ENCODE measurements at places on chromosomes 1 and 21.
A peak's percentile ranks its signal among the peaks of the same experiment; 100 is the strongest.

DNA sequence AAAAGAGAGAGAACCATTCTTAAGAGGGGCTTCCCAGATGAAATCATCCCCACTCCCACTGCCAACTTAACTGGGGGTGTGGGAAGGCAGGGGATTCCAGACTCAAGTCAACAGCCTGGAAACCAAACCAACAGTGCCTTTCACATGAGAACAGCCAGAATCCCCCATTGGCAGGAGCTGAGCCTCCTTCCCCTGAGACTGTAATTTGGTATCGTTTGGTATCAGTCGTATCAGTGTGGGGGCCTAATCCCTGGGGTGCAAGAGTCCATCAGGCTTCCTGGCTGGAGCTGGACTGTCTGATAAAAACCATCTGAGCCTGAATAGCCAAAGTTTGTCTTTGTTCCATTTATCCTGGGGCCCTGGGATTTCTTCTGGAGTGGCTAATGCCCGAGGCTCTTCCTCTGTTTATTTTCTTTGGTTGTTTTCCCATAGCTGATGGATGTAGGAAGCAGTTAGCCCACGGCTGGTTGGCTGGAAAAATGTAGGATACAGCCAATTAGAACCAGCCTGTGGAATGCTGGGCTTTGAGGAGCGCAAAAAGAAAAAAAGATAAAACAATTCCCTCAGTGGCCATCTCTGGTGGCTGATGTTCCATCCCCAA is 84.6 kb downstream of the LAMC2 start:
- DNase-seq: no peak

- DNase-seq: no peak
Measured at GRCh38 chr1:29094954-29095353, 28.7 kb downstream of the TMEM200B start.

DNA sequence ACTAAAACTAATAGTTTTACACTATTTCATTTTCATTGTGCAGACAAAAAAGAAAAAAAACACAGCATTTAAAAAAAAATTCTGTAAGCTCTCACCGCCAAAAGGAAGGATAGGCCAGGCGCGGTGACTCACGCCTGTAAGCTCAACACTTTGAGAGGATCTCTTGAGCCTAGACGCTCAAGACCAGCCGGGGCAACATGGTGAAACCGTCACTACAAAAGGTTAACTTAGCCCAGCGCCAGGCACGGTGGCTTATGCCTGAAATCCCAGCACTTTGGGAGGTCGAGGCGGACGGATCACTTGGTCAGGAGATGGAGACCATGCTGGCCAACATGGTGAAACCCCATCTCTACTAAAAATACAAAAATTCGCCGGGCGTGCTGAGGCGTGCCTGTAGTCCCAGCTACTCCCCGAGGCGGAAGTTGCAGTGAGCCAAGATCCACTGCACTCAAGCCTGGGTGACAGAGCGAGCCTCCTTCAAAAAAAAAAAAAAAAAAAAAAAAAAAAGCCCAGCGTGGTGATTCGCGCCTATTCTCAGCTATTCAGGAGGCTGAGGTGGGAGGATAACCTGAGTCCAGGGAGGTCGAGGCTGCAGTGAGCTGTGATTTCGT is 14.3 kb upstream of the SPEN start:
- DNase-seq: peak; percentile 85

DNA sequence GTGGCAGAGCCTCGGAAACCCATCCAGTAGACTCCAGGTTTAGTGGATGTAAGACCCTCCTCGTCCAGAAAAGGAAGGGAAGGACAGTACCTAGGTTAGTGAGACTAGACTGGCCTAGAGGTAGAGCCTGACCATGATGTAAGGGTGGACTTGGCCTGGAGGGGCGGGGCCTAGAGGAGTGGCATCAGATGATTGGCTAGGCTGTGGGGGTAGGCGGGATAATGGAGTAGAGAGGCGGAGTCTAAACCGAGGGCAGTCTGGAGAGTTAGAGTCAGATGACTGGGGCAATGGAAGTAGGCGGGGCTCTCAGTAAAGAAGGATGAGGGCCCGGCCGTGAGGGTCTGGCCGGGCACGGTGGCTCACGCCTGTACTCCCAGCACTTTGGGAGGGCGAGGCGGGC is 70.1 kb downstream of the EPHB2 start:
- no peak for DNase-seq

DNA sequence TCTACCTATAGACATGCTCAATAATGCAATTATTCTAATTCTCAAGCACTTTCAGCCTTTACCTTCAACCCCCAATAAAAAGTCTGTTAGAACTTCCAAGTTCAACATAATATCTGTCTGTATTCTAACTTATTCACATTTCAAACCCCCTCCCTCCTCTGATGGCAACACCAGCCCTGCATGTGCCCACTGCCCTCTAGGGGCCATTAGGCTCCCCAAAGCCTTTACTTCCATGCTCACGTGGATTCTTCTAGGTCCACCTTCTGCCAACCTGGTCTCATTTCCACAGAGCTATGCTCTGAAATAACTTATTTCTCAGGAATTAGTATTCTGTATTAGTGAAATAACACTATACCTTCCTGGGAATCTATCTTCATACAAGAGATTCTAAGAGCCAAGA is 22.2 kb upstream of the KPRP start:
- no peak for DNase-seq

- DNase-seq: peak; percentile 99
Measured at GRCh38 chr1:206012086-206012859, 9.1 kb upstream of the RAB7B start.

GRCh38 chr21:29157080-29157479 is 26.6 kb downstream of the MAP3K7CL start:
- DNase-seq: peak; percentile 80

DNA sequence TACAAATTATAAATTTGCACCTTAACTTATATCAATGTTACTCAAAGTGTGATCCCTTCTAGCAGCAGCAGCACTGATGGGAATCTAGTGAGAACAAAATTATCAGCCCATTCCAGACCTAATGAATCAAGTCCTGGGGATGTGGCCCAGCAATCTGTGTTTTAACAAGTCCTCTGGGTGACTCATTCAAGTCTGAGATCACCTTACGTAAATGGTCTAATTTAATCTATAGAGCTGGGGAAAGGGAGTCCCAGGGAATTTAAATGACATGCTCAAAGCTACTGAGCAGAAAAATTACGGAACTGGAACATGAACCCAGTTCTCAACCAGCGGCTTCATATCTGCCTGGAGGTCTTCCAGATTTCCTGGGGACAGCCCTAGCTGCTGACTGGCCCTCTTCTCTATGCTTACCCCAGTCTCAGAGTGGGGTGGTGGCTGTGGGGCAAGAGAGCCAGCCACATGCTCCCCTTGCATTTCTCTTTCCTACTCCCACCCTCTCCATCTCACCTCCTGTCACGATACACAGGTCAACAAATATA is 220.0 kb downstream of the TM2D1 start:
- DNase-seq: peak; percentile 30

DNA sequence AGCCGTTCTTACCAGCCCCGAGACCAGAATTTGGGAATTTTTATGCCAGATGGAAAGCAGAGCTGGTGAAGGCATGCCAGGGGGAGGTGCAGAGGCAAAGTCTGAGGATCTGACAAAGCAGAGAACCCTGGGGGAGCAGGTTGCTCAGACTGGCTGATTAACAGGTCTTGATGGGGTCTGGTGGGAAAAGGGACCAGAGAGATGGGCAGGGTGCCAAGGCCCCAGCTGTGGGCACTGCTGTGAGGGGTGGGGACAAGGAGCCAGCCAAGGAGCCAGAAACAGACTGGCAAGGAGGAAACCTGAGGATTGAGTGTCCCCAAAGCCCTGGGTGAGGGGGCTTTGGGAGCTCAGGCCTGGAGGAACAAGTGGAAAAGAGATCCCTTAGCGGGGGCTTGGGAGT is 21.4 kb downstream of the RPS6KA1 start:
- no peak for DNase-seq

- DNase-seq: no peak
Measured at GRCh38 chr21:40610345-40610744, 236.6 kb downstream of the DSCAM start.

- DNase-seq: no peak
Measured at GRCh38 chr1:54112705-54113368, 40.0 kb downstream of the CDCP2 start.

GRCh38 chr1:246532519-246532918 is 25.4 kb upstream of the SMYD3 start:
- no peak for DNase-seq

DNA sequence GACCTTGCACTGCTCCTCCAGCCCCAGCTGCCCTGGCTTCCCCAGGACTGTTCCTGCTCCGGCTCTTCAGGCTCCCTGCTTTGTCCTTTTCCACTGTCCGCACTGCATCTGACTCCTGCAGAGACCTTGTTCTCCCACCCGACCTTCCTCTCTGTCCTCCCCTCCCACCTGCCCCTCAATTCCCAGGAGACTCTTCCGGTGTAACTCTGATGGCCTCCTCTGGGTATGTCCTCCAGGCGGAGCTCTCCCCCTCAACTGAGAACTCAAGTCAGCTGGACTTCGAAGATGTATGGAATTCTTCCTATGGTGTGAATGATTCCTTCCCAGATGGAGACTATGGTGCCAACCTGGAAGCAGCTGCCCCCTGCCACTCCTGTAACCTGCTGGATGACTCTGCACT is 550 bp downstream of the ACKR1 start:
- no peak for DNase-seq

DNA sequence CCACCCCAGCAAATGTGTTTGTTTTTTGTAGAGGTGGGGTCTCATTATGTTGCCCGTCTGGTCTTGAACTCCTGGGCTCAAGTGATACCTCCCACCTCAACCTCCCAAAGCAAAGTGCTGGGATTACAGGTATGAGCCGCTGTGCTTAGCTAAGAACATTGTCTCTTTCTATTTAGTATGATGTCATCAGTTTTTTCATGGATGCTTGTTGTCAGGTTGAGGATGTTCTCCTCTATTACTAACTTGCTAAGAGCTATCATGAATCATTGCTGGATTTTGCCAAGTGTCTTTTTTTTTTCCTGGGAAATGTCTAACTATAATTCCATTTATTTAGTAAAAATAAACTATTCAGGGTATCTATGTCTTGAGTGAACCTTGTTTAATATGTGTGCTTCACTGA is 19.0 kb upstream of the MPC2 start:
- no peak for DNase-seq

GRCh38 chr1:39091845-39092645 is 65.9 kb downstream of the NDUFS5 start:
- DNase-seq: peak; percentile 63

GRCh38 chr1:242761556-242761955 is 237.1 kb upstream of the PLD5 start:
- no peak for DNase-seq

DNA sequence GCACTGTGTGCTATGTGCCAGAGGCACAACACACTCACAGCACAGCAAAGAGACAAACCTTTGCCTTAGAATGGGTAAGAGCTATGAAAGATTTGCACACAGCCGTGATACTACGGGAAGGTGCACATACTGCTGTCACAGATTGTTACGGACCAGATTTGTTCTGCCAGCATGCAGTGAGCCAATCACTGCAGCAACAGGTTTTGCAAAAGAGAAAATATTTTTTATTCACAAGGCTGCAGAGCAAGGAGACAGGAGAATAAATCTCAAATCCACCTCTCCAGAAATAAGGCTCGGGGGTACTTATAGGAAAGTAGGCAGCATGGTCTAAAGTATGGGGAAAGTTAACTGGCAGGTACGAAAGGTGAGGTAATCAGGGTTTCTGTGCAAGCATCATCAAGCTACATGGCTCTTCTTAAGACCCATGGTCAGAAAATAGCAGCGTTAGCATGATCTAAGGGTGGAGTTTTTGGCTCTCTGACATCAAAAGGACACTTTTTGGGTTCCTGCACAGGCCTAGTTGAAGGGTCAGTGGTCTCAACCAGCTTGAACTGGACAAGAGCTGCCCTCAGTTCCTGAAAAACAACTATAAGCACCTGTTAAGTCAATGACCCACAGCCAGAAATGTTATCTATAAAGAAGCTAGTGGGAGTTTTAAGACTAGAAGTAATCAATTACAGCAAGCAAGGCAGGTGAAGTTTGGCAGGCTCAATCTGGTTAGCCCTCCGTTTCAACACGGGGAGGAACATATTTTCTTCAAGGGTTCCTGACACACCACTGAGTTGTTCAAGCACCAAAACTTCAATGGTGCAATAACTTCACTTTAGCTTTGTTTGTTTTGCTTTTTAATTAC is 186.0 kb downstream of the SLC35F3 start:
- no peak for DNase-seq

DNA sequence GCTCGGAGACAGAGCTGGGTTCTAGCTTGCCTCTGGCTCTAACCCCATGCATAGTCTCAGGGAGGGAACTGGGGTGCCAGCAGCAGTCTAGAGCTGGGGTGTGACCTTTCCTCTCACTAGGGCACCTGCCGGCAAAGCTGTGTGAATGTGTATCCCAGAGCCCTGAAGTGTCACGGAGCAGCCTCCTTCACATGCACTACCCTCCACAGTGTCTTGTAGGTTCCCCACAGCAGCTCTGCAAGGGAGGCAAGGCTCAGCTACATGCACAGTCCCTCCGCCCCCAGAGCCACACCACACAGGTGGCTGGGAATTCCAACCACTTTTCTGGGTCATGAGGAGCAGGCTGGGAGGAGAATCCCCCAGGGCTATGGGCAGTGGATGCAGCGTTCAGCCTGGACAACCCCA is 7.7 kb upstream of the HPCA start:
- DNase-seq: no peak

DNA sequence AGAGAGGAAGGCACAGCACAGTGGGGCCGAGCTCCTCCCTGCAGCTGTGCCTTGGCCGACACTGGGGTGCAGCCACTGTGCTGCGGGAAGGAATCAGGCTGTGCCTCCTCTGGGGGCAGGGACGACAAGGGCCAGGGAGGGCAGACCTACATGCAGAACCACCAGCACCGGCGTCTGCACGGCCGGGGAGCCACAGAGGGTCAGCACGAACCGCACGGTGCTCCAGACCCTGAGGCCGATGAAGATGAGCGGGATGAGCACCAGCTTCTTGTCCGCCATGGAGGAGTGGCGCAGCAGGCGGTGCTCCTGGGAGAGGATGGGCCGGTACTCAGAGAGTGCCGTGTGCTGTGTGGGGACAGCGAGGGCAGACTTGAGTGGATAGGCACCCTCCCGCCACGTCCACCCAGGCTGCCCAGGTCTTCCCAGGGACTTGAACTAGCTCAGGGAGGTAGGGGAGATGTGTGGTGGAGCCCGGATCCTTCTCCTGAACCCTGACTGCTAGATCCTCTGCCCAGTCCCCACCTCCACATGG is 23.5 kb downstream of the GPR157 start:
- DNase-seq: no peak

GRCh38 chr1:52938183-52938451 is 11.0 kb downstream of the SCP2 start:
- no peak for DNase-seq

DNA sequence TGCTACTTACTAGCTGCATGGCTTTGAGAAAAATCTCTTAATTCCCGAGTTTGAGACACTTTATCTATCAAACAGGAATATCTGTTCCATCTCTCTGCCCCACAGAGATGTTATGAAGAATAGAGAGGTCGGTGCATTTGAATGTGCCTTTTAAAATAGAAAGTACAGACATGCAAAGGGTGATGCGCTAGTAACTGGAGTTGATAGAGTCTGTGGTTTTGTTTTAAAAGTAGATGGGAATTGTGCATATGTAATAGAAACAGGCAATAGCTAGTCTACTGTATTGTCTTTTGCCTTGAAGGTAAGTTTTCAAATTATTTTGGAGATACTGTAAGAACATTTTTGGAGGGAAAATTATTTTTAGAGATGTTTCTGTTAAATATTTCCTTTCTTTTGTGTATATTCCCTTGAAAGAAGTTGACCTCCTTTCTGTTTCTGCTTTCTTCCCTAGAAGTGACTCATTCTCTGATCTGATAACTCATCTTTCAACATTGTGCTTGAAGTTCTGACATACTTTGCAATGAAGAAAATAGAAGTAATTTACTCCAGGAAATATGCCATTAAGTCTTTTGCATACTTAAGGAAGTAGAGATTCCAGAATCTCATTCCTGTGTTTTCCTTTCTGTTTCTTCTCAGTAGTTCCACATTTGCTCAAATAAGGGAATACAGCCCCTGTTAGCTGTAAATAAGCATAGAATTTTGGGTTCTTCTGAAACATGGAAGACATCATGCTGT is 151.6 kb downstream of the SDCCAG8 start:
- peak; percentile 20 for DNase-seq

Data from MV-4-11 (cell line).